ENCODE measurements at places on chromosomes 2 and 18.
A peak's percentile ranks its signal among the peaks of the same experiment; 100 is the strongest.

- DNase-seq, result no peak
Measured at GRCh38 chr2:221478485-221478863, 93.6 kb downstream of the EPHA4 start.

GRCh38 chr2:37271376-37272067 lies 40.1 kb downstream of the NDUFAF7 start:
- DNase-seq, result no peak

GRCh38 chr2:191957996-191958860 lies 111.3 kb upstream of the CAVIN2 start:
- DNase-seq, result no peak

DNA sequence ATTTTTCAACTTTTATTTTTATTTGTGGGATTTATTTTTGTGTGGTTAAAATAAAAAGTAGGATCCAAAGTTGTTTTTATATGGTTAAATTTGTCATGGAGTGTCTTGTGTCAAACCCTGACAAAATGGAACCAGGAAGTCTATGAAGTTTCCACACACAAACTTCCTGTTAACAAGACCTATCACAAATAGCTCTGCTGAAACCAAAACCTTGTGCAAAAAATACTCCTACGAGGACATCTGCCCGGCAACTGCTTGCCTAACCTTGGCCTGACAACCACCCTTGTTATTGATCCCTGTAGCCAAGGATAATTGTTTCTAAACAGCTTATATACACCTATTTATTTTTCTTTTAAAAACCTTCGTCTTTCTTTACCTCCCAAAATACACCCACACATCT lies 389.6 kb downstream of the TRIB2 start:
- DNase-seq, result no peak

DNA sequence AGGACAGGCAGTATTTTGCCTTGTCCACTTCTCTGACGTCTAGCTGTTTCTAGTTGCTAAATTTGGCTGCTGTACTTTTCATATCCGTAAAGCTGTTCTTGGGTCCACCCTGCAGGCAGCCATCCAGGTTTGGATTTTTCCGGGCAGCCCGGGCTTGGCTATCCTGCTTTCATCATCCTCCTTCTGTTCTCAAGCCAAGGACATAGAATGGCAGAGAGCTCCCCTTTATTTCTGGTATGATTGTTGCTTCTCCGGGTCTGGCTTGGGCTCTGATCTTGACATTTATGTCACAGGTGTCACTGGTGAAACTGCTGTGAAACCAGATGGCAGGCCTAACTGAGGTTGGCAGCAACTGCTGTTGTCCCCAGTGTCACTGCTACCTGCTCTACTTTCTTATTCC lies 35.5 kb downstream of the SCN2A start:
- DNase-seq, result no peak

GRCh38 chr18:34802959-34803358 lies 92.9 kb downstream of the DTNA start:
- no peak for DNase-seq

DNA sequence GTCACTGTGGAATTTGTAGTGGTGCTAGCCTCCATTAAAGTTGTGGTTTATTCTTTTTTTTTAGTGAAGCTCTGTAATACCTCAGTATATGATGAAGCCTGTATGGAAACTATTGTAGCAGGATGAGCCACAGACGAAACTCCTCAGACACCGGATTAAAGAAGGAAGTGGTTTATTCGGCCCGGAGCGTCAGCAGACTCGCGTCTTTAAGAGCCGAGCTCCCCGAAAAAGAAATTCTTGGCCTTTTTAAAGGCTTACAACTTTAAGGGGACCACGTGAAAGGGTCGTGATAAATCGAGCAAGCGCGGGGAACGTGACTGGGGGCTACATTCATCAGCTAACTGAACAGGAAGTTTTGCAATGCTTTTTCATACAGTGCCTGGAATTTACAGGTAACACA lies 8.1 kb upstream of the CCL20 start:
- peak; percentile 27 for DNase-seq

DNA sequence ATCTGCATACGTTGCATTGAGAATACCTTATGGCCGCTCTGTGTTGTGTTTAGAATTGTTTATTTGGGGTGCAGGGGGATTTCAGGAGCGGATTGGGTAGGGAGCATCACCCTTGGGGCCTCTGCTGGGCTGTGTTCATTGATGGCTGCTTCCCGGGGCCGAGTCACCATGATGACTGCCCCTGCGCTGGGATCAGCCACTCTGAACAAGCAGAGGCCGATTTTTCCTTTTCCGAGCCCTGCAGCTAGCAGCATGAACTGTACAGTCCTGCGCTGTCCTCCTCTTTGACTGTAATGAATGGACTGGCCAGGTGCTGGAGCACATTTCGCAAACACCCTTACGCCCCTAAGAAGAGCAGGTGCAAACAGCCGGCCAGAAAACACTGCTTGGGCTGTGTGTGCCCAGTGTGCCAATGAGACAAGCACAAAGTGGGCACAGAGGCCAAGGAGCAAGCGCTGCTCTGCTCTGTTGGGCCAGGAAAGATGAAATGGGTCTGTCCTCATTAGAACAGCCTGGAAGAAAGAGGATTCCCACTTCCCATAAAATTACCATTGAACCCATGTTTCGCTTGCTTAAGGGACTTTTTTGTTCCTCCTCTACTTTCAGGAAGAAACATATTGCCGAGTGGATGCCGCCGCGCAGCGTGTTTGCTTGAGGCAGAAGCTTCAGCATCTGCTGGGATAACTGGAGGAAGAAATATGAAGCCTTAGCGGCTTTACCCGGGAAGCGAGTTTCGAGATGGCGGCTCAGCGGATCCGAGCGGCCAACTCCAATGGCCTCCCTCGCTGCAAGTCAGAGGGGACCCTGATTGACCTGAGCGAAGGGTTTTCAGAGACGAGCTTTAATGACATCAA lies 82.7 kb downstream of the SH3BP4 start:
- DNase-seq, result no peak

Data from SIG-M5 (cell line).